PC-9 (cell line): ENCODE measurements at places on chromosomes 4 and X.

DNA sequence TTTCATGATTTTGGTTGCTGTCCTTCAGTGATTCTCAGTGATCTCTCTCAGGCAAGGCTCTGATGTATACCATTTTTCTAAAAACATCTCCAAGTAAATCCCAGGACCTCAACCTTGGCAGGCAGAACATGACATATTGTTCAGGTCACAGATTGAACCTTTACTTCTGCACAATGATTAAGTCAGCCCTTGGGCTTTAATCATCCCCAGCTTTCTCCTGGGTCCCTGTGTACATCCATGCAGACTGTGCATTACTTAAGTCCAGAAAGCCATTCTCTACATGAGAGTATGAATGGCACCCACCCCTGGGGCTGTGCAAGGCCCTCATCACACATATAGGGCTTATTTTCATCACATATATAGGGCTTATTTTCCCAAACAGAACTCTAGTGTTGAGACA is 58.7 kb upstream of the ADAMTS3 start:
- no peak for DNase-seq

DNA sequence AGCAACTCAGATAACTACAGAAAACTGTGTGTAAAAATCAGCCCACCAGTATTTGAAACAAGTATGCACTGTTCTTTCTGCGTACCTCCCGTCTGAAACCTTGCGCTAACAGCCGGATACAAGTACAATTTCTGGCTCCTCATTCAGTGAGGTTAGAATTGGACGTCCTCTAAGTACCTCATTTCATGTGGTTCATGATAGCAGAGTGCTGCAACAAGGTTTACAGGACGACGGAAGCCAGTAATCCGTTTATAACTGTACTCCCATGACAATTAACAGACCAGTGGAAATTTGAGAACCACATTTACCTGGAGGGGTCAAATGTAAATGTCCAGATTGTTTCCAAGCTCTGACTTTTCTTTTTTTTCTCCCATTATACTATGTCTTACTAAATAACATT is 52.9 kb upstream of the TENM3 start:
- DNase-seq: no peak

DNA sequence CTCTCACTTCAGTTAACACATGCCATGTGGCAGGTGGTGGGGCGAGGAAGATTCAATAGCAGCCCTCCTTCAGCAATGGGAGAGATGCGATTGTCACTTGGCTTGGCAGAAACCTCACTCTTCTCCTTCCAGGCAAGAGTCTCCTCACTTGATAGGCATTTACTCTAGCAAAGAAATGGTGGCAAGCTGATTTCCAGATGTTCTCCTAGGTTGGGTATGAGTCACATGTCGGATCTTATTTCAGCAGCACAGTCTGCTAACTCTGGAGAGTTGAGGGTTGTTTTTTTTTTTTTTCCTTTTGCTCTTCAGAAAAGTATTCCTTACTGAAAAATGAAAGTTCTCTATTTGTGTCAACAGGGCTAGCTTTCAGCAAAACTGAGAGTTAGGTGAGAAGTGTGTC is 119.5 kb upstream of the CHRDL1 start:
- no peak for DNase-seq

DNA sequence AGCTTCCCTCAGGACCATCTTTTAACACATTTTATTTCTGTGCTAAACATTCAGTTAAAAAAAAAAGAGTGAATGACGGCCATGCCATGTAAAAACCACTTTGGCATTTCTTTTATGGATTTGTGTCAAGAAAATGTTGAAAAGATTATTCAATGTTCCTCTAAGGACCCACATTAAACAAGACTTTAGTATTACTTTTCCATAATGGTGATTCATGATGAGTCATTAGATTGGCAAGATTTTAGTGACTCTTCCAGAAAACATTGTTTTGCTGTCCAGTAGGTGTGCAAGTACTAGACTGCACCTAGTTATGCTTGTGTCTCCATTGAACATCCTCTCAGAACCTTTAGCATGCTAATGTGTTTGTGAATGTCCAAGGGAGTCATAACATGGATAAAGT is 748.6 kb downstream of the STPG2 start:
- no peak for DNase-seq

DNA sequence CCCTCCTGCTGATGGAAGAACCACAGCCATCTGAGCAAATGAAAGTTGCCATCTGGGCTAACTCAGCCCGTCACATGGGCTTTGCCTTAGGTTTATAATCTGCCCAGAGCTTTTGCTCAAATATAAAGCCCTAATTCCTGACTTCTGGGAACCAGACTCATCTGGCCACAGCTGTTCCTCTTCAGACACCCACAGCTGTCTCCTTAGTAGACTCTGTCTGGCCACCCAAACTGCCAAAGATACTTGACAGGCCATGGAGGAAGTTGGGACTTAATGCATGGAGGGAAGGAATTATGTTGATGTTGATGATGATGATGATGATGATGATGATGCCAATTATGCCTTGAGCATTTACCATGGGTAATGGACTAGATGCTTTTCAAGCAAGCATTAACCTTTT is 8.0 kb downstream of the LGI2 start:
- DNase-seq: no peak

DNA sequence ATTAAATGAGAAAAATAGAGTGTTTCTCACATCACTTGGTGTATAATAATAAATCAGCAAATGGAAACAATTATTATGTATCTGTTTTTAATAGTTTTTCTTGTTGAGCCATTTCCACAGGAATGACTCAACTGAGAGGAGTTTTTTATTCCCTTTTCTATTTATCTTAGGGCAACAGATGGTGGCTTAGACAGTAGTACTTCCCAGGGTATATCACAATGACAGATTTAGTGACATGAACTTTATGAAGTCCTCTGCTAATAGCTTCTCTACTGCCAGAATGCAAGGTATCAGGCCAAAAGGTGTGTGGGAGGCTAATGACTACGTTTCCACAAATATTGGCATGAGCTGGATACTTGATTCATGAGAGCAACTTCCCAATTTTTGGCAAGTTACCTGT is 126.7 kb downstream of the HTR2C start:
- DNase-seq: no peak

DNA sequence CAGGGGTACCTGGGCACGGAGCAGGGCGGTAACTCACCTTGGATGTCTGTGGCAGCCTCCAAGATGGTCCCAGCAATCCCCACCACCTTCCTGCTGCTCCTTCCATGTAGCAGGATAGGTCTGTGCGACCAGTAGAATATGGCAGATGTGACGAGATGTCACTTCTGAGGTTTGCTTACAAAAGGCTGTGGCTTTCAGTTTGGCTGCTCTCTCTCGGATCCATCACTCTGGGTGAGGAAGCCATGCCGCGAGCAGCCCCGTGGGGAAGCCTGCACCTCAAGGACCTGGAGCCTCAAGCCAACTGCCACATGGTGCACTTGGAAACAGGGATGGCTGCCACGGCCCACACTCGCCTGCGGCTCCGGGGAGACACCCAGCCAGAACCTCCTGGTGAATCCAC is 37.6 kb downstream of the WFS1 start:
- DNase-seq: no peak

- no peak for DNase-seq
These were observed 376.7 kb upstream of the KLHL4 start for GRCh38 chrX:87140800-87141483.
